ENCODE measurements at places on chromosomes 7 and 10.

GRCh38 chr10:50452603-50453002, 171.2 kb downstream of the SGMS1 start:
- DNase-seq, result no peak

GRCh38 chr7:149729586-149729982, 43.8 kb downstream of the ZNF467 start:
- DNase-seq, result no peak

GRCh38 chr7:52647046-52647445, 388.4 kb upstream of the POM121L12 start:
- DNase-seq, result no peak

- no peak for DNase-seq
Observed at GRCh38 chr7:21497072-21497471, 45.8 kb upstream of the DNAH11 start.

All from activated CD4-positive, alpha-beta memory T cell treated with anti-CD3 and anti-CD28 coated beads, Interleukin-2, amount 10 ng/mL, durations not matched to agents 7 days and 5 days (primary cell).